NCI-H187 treated with DMSO at 0.1 percent for 48 hours (cell line): ENCODE measurements at places on chromosomes 11 and 22.
A peak's percentile ranks its signal among the peaks of the same experiment; 100 is the strongest.

GRCh38 chr11:47259232-47259977 is 1.6 kb downstream of the NR1H3 start:
- no peak for DNase-seq

DNA sequence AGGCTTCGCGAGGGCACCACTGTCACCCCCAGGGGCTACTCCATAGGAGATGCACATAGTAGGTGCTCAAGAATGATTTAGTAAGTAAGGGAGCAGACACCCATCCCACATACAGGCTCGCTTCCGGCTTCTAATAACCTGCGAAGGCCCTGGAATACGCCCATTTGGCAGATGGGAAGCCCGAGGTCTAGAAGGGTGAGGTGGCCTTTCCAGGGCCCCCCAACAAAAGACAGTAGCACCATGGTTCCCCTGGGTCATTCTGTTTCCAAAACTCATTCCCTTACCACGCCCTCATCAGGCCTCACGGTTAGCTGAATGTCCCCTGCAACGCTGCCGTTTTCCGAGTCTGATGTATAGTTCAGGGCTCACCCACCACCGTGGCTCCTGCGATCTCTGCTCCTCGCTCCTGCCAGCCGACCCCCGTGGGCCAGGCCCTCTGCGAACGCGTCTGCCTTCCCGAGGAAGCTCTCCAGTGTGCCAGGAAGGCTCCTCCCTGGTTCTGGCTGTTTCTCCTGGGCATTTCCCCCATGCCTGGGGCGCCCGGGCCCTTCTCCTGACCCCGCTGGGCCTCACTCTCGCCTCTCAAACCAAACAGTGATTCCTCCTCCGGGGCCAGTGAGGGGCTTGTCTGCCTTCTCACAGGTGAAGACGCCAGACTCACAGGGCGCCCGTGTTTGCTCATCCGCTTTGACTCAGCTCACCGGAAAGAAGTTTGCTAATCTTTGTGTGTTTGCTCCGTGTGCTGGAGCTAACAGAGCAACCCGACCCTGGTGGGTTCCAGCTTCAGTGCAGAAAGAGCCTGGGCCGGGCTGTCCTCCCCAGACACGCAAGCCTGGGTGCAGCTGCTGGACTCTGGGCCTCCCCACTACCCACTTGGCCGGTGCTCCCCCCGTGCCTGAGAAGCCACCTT is 86.6 kb downstream of the RTL6 start:
- DNase-seq = no peak

DNA sequence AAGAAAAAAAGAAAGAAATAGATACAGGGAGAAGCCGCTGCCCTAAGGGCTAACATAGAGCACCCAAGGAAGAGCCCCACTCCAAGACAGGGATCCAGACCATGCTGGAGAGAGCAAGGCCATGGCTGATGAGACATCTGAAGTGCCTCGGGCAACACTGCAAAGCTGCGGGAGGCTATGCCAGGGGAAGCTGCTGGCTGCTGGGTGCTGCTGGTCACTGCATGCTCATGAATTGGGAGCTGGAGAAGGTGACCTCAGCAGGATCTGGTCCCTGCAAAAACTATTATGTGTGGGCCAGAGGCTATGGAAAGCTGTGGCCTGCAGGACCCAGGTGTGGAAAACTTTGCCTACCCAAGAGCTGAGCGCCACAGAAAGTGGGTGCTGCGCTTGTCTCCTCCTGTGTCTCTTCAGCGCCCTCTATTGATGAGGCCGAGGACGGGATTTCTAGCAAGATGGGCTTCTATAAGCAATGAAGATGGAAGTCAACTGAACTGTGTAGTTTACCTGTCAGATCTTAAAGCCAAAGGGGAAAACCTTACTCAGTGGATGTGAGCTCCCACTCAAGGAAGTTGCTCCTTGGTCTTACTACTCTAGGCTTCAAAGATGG is 17.3 kb upstream of the SLC29A2 start:
- DNase-seq = no peak

DNA sequence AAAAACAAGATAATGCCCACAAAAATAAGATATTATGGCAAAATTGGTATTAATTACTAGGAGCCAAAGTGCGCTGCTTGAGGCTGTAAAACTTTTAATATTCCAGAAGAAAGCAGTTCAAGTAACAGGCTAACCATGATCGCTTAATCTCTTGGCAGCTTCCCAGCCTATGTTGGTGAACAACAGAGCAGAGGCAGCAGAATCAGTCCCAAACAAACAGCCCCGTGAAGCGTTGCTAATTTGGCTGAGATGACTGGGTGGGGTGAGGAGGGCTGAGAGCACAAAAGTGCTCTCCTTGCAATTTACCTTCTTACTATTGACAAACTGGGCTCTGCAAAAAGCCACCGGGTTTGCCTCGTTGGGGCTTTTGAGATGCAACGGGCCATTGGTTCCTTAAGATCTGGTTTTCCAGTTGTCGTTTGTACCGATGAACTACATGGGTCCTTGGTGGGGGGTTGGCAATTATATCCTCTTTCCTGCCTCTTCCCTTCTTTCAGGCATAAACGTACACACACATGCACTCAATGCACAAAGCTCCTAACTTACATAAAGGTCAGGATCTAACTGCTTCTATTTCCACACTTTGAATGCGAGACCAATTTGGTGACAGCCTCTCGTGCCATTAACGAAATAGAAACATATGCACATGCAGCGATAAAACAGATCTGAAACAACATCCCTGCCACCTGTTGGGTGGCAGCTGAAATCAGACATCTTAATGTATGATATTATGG is 407.6 kb upstream of the CADM1 start:
- DNase-seq = peak; percentile 93

- DNase-seq = no peak
Measured at GRCh38 chr11:69657911-69658625, 17.1 kb downstream of the LTO1 start.

DNA sequence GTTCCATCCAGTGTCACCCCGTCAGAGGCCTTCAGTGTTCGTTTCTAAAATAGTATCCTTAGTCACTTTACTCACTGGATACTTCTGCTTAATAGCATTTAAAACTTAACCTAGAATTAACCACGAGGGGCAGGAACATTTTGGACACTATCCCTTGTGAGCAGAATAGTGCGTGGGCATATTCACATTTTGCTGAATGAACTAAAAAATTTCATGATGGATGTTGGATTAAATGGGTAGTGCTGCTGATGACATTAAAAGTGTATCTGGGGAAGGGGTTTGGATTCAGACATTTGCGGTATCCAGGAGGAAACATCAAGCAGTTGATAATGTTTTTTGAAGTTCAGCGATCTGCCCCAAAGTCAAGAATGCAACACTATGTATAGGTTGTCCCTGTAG is 750 bp upstream of the NAT10 start:
- DNase-seq = no peak

GRCh38 chr22:20724676-20725454 is 49.0 kb upstream of the SERPIND1 start:
- no peak for DNase-seq

DNA sequence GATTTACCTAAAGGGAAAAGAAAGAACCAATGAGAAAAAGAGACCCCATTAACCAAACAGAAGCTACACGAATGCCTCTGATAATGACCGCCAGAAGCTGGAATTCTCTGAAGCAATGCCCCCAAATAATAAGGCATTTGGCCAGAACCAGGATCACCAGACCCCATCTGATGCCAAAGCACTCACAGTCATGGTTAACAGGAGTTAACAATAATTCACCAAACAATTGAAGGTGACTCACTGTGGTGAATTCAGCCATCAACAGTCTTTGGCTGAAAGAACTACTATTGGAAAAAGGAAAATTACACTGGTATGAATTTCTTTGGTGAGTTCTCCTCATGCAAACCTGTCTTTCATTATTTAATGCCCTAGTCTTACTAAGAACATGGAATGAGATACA is 21.9 kb upstream of the NFRKB start:
- no peak for DNase-seq

DNA sequence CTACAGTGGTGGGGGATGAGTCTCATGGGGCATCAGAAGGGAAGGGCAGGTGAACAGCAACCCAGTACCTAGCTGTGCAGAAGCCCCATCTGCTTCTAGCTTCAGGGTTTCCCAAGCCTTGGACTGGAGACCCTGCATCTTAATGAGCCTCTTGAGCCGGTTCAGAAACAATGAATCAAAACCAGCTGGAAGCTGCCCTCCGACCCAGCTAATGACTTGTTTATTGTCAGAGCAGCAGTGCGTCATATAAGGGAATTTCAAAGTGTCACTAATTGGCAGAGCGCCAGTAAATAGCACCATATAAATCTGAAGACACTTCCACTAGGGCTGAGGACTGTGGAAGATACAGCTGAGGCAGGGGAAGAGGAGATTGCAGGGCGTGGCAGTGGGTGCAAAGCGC is 57.5 kb downstream of the RPUSD4 start:
- DNase-seq = no peak

DNA sequence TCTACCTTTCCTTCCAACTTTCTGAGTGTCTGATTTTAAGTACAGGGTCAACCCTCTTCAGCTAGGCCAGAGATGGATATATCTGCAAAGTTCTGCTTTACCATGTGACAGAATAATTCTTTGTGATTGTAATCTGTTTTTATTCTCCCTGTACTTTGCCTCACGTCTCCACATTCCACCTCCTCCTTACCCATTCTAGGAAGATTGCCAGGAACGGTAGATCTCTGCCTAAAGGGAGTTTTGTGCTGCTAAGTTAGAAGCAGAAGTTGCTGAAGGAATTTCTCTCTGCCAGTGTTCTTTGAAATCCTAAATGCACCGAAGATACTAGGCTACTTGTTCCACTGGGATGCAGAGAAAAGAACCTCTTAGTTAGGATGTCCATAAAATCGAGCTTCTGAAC is 20.7 kb upstream of the FAM181B start:
- DNase-seq = no peak

DNA sequence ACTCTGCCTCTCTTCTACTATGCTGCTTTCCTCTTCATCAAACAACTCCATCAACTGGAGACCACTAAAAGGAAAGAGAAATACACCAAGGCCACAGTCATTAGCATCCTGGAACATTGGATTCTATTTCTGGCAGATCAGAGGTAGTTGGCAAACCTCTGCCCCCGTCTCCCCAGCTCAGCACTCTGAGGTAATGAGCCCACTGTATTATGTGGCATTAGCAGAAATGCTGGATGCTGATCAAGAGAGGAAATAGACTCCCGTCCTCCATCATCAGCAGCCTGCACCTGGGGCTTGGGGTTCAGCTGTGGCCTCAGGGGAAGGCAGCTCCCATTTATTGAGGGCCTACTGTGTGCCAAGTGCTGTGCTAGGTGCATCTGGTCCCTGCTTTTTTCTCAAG is 9.0 kb upstream of the RASD2 start:
- no peak for DNase-seq
